Fibroblast of the aortic adventitia (primary cell): ENCODE measurements at places on chromosomes 2 and 18. TPM values are rescaled to one million over a fixed set of nuclear protein-coding genes. Genes with fewer than 3 reads are reported as not detected.
A peak's percentile ranks its signal among the peaks of the same experiment; 100 is the strongest.

DNA sequence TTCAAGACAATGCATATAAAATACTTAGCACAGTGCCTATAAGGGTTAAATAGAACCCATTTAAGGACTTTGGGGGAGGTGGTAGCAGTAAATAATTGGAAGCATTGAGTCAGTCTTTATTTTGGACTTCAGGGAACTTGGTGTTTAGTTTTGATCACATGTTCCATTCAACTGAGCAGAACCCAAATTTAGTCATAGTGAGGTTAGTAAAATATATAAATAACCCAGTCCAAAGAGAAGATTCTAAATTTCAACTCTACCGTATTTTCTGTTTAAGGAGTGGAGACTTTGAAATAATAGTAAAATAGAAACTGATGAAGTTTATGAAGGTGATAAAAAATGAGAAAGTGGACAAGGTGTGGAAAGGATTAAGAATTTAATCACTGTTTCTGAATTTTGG, 19.7 kb downstream of the TWSG1 start:
- DNase-seq = peak; percentile 20

DNA sequence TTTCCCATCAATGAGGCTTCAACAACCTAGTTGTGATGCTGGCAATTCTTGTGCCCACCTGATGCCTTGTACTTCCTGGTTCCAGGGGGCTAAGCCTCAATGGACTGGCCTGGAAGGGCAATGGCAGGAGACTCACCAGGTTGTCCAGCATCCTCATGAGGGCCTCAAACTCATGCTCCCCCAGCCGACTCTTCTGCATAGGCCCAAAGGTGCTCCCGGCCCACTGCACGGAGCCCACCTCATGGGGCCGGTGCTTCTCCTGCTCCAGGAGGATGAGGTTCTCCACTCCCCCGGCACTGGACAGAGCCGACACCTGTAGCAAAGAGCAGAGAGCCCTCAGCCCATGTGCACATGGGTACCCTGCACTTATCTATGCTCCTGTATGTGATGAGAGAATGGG, 84.5 kb downstream of the ADD2 start:
- no peak for DNase-seq

- no peak for DNase-seq
Observed at GRCh38 chr18:62876828-62877227, 161.5 kb downstream of the PHLPP1 start.

DNA sequence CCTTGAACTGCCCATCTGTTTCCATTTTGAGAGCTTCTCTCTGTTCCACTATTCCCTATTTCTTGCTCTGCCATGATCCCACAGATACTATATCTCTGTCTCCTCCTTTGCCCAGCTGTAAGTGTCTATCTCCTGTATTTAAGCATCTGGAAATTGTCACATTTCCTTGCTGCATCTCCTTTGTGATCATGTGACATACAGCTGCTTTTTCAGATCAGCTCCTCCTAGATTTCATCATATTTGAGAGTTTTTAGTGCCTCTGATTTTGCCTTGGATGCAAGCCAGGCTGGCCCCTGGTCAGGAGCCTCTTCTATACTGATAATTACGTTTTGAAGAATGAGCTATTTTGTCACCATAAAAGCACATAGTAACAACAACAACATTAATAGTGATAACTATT, 131.7 kb upstream of the TNP1 start:
- peak; percentile 35 for DNase-seq

DNA sequence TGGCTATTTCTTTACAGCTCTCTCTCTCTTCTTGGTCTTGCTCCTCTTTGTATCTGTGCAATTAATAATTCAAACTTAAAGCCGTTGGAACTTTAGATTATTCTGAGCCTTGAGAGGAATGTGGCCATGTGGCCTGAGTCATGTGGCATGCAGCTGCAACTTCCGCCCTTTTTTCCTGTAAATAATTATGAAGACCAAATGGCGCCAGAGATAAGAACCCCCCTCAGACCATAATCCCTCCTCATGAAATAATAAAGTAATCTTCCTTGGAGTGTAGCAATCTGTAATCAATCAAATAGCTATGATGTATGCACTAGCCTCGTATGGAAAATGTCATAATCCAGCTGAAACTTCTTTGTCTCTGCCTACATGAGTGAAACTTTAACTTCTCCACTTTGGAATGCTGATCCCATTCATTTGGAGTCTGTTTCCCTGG, 13.5 kb upstream of the TWSG1 start:
- peak; percentile 78 for DNase-seq

GRCh38 chr2:98805412-98806171, 74.7 kb upstream of the MGAT4A start:
- DNase-seq = peak; percentile 28

- no peak for DNase-seq
Observed at GRCh38 chr2:1603059-1603458, 141.3 kb downstream of the PXDN start.

GRCh38 chr2:65159906-65160305, 30.0 kb upstream of the RAB1A start:
- no peak for DNase-seq

DNA sequence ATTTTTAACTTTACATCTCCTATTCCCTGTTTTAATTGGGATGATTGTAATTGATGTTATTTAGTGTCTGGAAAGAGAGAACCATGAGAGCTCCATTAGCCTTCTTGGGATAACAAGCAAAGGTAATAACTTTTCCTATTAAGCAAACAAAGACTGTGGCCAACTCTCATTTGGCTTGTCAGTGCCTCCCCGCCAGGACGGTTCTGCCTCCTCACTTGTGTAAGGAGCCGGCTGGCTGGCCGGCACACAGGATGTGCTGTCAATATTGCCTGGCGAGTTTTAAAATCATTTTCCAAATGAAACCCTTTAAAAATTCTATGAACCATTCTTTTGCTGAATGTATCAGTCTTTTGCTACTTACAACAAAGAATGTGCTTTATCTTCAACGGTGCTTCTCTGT, 898.3 kb downstream of the CPS1 start:
- DNase-seq = no peak

GRCh38 chr2:2805263-2805662, 474.2 kb upstream of the MYT1L start:
- DNase-seq = no peak

GRCh38 chr2:203603456-203604389, 68.6 kb upstream of the RAPH1 start:
- DNase-seq = peak; percentile 67

DNA sequence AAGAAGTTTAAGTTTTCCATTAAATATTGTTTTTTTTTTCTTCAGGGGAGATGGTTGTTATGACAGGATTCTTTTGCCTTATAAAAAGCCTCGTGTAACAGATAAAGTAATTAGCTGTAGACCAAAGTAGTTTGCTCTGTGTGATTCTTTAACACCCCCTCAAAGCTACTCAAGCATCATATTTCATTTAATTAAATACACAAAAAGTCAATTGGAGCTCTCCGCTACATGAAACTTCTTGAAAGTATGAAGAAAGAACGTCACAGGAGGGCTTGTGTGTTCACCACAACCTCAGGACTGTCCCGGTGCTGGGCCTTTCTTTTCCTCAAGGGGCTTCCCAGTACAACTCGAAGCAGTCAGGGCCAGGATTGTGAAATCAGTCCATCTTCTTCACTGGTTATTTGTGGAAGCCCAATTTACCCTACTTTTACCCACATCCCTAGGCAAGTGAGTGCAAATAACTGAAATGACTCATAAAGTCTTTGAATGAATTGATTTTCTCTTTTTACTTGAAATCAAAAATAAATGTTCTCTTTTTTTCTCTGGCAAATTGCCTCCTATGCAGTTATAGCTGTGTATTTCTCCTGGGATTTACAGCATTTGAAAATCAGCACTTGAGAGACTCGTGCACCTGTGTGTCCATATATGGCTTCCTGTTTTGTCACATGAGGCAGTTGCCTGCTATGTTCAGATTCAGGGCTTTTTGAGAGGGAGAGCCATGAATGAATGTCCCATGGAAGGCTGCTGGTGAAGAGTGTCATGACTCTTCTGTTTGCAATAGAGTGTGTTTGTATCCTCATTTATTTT, 48.6 kb downstream of the LINC00305 start:
- no peak for DNase-seq

DNA sequence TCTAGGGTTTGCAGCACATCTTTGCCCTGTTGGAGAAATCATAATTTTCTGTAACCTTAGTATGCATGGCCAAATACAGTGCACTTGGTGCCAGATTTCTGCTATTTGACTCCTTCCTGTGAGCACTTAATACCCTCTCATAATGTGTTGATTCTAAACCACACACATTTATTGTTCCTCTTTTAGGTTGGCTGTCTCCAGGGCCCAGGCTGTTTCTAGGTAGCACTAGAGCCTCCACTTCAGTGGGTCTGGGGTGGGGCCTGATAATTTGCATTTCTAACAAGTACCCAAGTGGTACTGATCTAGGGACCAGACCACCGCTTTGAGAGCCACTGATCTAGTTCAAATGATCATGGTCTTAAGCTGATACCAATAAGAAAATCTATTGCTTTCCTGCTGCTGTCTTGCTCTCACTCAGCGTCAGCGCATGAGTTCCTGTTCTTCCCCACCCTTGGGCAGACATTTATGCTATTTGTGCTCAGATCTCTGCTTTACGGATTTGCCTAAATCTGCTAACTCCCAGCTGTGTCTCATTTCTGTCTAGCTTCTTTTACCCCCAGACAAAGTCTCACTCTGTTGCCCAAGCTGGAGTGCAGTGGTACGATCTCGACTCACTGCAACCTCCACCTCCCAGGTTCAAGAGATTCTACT, 7.4 kb downstream of the PTRHD1 start:
- DNase-seq = no peak

GRCh38 chr2:32258242-32258641, 6.4 kb downstream of the NLRC4 start:
- no peak for DNase-seq

DNA sequence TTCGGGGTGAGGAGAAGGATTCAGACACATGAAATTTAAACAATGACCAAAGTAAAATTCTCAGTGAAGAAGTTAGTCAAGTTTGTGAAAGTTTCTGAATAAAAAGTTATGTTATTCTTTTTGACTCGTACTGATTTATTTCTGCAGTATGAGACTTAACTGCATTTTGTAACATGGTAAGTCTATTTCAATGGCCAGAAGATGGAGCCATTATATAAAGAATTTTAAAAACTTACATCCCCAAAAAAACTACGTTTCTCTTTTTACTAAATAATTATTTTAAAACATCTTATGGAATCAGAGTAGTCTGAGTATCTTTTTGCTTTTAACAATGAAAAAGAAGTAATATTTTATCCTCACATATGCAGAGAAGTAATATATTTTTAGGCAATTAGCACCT, 51.4 kb upstream of the SCN1A start:
- DNase-seq = peak; percentile 59

DNA sequence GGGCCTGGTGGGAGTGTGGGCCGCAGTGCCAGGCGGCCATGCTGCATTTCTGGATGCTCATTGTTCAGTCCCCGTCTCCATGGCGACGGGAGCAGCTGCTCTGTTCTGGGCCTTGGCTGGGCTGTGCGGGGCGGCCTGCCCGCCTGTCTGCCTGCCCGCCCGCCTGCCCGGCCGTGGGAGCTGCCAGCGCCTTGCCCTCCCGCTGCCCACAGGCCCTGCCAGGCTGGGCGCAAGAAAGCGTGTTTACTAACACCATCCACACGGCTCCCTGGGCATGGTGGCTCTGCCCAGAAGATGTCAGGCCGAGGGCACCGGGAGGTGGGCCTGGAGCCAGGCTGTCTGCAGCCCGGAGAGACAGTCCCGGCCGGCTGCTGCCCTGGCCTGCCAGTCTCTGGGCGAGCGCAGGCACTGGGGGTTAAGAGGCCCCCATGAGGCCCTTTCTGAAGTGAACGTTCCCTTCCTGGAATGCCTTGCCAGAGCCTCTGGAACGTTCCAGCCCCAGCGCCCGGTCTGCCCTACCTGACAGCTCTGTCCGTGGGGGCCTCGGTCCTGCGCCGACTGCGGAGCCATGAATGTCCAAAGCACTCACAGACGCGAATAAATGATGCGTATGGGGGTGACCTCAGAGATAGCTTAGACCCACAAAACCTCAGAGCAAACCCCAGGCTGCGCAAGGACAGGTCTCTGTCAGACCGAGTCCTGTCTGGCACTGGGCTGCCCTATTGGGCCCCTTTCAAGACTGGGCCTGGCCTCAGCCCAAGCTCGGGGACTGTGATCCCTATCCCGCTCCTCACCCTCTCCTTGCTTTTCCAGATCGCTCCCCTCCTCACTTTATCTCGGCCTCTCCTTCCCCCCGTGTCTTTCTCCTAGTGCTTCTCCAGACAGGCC, 44.3 kb downstream of the MYCN start:
- no peak for DNase-seq

DNA sequence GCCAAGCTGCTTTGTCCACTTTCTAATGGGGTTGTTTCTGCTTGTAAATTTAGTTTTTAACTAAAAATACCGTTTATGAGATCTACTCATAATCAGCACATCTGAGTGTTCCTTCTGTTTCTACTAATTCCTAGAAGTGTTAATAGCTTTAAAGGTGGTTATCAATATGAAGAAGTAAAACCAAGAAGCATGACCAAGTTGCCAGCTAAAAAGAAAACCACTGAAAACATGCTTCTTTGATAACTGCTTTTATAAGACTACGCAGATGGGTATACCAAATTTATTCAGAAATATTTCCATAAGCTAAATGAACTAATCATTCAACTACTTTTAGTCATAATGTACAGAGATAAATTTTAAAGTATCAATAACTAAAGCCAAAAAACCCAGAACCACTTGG, 101.8 kb downstream of the C2orf74 start:
- DNase-seq = no peak

- no peak for DNase-seq
Observed at GRCh38 chr18:57210716-57211411, 64.0 kb downstream of the BOD1L2 start.

- no peak for DNase-seq
Observed at GRCh38 chr2:196887431-196887830, 39.1 kb downstream of the PGAP1 start.

GRCh38 chr2:26542676-26543505, 65.0 kb upstream of the OTOF start:
- DNase-seq = no peak

DNA sequence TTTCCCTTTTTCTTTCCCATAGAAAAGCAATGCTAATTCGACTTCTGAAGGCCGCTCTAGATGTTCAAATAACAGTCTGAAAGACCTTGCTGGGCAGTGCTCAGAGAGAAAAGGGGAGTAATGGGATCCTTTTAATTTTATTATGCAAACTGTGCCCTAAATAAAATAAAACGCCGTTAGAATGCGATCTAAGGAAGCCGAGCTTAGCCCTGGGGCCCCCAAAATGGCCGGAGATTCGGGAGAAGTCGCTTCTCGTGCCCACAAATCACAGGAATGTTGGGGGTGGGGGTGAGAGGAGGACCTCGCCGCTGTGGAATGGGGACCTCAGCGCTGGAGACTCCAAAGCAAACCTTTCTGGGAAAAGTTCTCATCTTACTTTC, 8.4 kb upstream of the POU3F3 start:
- DNase-seq = no peak

GRCh38 chr18:3508576-3509549, 58.9 kb downstream of the TGIF1 start:
- DNase-seq = no peak

Gene LYPD6B
- 0.18 TPM in 1 of 2 replicates, not detected in the other for total RNA-seq

Gene GRHL1
- 1.3 TPM in 1 of 2 replicates, not detected in the other for total RNA-seq

Gene EFHD1
- 0.45 and 0.49 TPM in 2 replicates for total RNA-seq

Gene CRACDL
- total RNA-seq = not detected in 2 replicates

Gene SLC23A3
- 1.6 and 3.1 TPM in 2 replicates for total RNA-seq

Gene DSG1
- not detected in 2 replicates for total RNA-seq

Gene ADAM23
- total RNA-seq = 1.9 and 7.8 TPM in 2 replicates
